K562 (cell line): ENCODE measurements at places on chromosomes 6 and 20.

DNA sequence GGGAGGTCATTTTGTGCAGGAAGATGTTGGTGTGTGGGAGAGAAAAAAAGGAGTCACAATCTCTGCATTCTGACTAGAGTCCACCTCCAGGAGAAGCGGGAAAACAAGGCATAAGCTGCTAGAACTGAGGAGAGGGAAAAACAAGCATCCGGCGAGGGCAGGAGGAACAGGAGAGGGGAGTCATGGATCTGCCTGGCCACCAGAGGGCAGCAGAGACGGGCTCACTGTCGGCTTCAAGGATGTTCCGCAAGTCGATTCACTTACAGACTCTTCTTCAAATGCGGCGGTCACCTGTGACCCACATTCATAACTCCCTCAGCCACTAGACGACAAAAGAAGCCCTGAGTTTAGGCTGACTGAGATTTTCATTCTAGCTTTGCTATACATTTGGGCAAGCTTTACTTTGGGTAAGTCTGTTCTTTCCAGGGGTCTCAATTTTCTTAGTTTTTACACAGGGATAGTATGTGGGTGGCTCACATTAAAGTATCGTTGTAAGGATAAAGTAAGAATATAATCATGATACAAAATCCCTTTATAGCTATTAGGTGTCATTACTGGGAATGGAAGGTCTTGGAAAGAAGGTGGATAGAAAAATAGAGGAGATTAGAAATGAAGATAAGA lies 6.6 kb upstream of the BTNL2 start:
- peak; percentile 83 for DNase-seq

- no peak for DNase-seq
Measured at GRCh38 chr6:73169633-73170032, 55.7 kb downstream of the KHDC1L start.

DNA sequence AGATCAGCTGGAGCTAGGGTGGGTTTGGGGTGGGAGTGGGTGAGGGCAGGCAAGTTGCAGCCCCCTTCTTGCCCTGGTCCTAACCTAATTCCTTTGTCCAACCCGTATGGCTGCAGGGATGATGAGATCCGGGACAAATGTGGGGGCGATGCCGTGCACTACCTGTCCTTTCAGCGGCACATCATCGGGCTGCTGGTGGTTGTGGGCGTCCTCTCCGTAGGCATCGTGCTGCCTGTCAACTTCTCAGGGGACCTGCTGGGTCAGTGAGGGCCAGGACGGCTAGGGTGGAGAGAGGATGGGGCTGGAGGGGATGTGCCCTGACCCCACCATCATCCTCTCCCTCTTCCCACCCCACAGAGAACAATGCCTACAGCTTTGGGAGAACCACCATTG lies 12.0 kb downstream of the TMEM63B start:
- DNase-seq, result no peak

DNA sequence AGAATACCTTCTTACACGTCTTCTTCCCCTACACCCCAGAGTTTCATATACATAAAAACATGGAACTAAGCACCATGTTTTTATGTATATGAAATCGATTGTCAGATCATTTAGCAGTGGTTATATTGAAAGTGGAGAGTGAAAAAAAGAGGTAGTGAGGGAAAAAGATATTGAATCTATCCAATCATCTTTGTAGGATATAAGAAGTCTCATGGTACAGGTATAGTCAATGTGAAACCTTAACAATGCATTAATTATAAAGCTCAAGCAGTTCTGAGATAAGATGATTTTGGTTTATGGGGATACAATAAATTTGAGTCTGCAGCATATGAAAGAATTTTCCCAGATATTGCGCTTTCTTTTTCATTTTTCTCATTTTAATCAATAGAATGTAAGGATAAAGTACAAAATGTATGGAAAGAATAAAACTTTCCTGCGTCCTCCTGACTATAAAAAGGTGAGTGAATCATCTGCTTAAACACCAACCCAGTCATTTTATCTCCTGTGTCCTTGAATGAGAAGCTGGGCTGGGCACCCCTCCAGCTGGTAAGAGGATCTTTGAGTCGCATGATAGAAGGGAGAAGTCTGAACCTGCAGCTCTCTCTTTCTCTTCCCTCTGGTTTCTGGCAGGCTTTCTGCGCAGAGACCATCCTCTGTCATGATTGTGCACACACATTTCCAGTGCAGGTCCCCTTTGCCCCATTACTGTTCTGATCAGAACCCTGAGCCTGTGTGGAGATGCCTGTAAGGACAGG lies 28.1 kb upstream of the AKIRIN2 start:
- DNase-seq, result no peak
